Esophagus squamous epithelium (tissue), 5 donors: ENCODE measurements at places on chromosomes 11 and 22.

DNA sequence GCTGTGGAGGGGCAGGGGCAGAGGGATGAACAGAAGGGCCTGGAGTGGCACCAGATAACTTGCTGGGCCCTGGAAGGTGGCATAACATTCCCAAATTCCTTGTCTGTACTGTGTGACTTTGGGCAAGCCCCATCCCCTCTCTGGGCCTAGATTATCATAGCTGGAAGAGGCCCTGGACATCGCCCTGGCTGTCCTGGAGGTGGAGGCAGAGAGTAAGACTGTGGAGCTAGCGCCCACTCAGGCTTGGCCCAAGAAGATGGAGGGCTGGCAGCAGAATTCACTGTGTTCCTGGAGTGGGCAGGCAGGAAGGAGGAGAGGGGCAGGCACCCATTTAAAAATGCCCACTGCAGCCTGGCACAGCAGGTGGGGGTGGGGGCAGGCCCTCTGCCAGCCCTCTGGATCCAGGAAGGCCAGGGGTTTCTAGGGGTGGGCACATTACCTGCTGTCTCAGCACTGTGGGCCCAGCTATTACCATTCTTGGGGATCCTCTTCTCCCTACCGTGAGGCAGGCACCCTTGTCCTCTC lies 22.6 kb downstream of the ARHGEF17 start:
- no peak for DNase-seq

DNA sequence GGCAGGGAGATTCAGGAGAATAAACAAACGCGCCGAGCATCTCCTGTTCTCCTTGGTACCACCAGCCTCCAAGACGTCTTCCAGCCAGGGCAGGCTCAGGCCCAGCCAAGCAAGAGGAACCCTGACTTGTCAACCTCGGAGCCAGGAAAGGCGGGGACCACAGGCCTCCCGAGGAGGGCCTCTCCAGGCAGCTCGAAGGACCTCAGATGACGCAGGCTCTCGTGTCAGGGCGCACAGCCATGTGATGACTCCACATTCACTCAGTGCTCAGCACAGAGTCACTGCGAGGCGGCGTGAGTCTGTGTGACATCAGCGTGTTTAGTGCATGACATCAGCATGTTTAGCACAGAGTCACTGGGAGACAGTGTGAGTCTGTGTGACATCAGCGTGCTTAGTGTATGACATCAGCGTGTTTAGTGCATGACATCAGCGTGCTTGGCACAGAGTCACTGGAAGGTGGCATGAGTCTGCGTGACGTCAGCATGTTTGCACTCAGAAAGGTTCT lies 241.4 kb downstream of the BRD1 start:
- DNase-seq, result no peak

- no peak for DNase-seq
These were observed 55.7 kb downstream of the MYH9 start for GRCh38 chr22:36331912-36332622.

- no peak for DNase-seq
These were observed 6.5 kb downstream of the CSNK1E start for GRCh38 chr22:38310518-38311322.

GRCh38 chr22:17938484-17938924 lies 85.9 kb downstream of the MICAL3 start:
- DNase-seq, result no peak

- no peak for DNase-seq
These were observed 160.7 kb downstream of the SOX6 start for GRCh38 chr11:16195651-16196050.

GRCh38 chr11:2584812-2585565 lies 114.8 kb downstream of the KCNQ1OT1 start:
- no peak for DNase-seq

DNA sequence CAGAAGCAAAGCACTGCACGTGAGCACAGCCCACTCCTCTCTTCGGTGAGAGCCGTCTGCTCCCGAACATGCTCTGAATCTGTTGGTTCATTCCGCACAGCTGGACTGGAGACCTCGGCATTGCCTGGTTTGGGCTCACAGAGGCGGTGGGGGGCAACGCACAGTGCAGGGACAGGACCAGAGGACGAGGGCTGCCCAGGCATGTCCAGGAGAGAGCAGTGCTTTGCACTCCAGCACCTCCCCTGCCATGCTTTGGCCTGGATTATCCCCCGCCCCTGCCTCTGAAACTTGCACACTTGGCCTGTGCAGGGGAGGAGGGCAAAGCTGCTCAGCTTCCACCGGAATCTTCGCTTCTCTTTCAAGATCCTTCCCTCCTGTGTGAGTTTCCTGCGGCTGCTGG lies 536.5 kb downstream of the BRD1 start:
- no peak for DNase-seq

DNA sequence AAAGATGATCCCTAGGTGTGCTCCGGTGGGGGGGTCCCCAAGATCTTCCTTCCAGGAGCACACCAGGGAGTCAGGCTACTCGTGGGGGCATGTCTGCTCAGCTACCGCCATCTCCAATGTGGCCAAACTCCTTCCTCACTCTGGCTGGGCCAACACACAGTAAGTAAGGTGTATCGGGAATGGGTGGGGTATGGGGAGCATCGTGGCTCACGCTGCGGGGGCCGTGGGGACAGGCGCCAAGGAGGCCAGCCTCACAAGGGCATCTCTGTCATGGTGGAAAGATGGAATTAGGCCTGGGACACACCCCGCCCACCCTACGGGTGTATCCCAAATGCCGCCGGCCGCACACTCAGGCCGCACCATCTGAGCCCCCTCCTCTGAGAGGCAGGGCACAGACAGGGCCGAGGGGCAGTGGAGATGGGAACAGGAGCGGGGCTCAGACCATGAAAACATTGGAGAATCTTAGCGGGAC lies 8.3 kb downstream of the IGF2 start:
- no peak for DNase-seq

DNA sequence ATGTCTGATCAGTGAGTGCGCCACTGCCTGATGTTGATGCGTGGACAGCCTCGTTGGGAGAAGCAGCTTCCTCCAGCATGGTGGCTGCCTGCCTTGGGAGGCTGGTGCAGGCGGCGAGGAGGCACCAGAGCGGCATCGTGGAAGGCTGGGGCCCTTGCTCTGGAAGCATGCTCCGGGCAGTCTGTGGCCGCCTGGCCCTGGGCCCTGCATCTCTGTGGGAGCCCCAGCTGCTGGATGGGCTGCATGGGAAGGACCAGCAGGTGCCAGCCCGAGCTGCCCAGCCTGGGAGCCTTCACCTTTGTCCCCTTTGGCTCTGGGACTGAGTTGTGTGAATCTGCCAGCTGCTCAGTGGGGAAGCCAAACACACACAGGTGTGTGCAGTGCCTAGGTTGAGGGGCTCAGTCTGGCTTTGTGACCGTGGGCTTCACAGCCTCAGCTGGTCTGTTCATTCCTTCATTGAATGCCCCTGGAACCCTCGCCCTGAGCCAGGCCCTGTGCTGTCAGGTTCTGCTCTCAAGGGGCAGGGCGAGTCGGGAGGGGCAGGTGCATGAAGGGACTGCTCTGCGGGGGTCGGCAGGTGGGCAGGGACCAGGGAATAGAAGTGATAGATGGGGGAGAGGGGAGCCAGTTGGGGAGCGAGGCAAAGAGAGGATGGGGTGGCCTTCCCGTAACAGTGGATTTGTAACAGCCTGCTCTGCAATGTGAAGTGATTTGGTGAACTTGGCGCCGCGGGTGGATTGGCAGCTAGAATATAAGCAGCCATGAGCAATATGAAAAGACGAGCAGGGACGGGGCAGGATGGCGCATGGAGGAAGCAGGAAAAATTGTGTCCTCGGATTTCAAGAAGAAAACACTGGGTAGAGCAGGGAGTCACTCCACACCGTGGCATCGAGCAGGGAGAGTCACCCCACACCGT lies 354.2 kb downstream of the TBC1D22A start:
- DNase-seq, result no peak

DNA sequence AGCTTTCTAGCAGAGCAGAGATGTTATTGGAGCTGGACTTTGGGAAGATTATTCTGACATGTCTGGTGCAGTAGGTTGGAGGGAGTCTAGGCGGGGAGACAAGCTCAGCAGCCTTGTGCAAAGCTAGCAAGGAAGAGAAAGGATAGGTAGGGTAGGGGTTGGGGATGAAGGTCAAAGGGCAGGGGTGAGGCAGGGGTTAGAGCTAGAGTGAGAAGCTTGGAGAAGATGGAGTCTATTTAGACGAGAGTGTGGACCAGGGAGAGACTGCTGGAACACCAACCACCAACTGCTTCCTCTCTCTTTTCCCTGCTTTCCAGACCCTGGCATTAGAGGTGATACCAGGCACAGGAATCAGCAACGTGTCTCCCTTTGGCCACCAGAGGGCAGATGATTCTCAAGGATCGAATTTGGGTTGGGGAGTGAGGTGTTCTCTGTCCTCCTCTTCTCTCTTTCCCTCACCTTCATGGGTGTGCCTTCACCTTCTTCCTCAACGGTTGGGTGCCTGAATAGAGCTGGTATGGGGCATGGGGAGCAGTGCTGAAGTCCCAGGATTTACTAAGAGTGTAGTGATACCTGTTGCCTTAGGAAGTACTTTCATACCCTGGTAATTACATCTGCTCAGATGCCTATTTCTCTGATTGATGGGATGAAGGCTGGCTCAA lies 1.8 kb upstream of the MARK2 start:
- DNase-seq, result no peak

- no peak for DNase-seq
These were observed 1459.4 kb upstream of the TENM4 start for GRCh38 chr11:80900265-80900664.

- no peak for DNase-seq
These were observed 1.0 kb upstream of the NPAS4 start for GRCh38 chr11:66419825-66420224.

GRCh38 chr11:118881228-118881627 lies 2.5 kb upstream of the CXCR5 start:
- no peak for DNase-seq

- DNase-seq, result no peak
These were observed 1.9 kb upstream of the SSH3 start for GRCh38 chr11:67301313-67301921.

GRCh38 chr11:12815931-12816494 lies 141.8 kb downstream of the TEAD1 start:
- no peak for DNase-seq

- no peak for DNase-seq
These were observed 5.5 kb downstream of the SF3A1 start for GRCh38 chr22:30351226-30351625.

DNA sequence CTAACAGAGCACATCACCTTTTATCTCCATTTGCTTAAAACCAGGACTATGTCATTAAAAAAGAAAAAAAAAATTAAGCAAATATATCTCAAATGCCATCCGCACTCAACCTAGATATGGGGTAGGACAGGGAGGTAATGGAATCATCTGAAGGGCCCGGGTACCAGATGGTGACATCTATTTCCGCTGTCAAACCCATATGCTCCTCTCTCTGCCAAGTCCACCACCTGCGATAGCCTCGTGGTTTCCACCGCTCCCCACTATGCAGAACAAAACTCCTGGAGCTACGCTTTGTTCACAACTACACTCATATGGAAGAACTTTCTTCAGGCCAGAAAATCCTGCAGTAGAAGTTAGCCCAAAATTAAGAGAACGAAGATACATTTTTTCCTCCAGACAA lies 31.4 kb downstream of the FEZ1 start:
- no peak for DNase-seq

GRCh38 chr11:63663809-63664208 lies 7.4 kb downstream of the ATL3 start:
- no peak for DNase-seq
